NCI-H1105 treated with DMSO at 0.1 percent for 48 hours (cell line): ENCODE measurements at places on chromosomes 3 and 15.

- peak; percentile 20 for DNase-seq
These were observed 125.6 kb downstream of the ETFA start for GRCh38 chr15:76185716-76186115.

GRCh38 chr15:60737217-60737616 lies 258.3 kb upstream of the ICE2 start:
- DNase-seq, result no peak

GRCh38 chr3:35965908-35966307 lies 326.6 kb downstream of the ARPP21 start:
- DNase-seq, result peak; percentile 41

DNA sequence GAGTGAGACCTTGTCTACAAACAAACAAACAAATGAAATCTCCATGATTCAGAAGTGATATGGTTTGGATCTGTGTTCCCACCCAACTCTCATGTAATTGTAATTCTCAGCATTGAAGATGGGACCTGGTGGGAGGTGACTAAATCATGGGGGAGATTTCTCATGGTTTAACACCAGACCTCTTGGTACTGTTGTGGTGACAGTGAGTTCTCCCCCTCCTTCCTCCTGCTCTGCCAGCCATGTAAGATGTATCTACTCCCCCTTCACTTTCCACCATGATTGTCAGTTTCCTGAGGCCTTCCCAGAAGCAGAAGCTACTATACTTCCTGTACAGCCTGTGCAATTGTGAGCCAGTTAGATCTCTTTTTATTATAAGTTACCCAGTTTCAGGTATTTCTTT lies 438.4 kb upstream of the THBS1 start:
- DNase-seq, result no peak

- no peak for DNase-seq
These were observed 278.8 kb downstream of the FOXP1 start for GRCh38 chr3:71304684-71305083.

DNA sequence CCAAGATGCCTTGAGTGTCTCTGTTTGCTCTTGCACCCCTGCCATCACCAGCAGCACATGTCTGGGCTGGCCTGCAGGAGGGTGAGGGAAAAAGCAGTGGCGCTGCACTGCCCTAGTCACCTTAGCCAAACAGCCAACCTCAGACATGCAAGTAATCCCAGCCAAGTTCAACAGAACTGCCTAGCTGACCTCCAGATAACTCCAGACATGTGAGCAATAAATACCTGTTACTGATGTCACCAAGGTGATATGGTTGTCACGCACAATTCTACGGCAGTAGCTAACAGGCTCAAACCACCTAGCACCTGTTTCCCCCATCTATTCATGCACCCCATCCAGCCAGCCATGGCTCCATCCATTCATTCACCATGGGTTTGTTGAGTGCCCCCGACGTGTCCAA lies 99.9 kb downstream of the SRGAP3 start:
- DNase-seq, result no peak

DNA sequence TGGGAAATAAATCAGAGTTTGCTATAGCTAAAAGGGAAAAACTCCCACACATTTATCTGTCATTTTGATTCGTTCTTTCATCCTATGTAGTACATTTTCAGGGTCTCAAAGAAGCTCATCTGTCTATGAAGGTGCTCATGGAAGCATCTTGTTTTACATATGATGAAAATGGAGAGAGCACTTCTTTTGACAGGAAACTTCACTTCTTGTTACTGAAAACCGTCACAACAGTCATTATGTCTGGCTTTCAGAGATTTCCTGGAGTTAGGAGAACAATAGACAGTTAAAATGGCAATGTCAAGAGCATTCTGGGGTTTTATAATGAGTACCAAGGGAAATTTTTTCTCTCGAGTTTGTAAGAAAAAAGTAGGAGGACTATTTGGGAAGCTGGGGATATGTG lies 83.3 kb downstream of the TMEM108 start:
- DNase-seq, result no peak

DNA sequence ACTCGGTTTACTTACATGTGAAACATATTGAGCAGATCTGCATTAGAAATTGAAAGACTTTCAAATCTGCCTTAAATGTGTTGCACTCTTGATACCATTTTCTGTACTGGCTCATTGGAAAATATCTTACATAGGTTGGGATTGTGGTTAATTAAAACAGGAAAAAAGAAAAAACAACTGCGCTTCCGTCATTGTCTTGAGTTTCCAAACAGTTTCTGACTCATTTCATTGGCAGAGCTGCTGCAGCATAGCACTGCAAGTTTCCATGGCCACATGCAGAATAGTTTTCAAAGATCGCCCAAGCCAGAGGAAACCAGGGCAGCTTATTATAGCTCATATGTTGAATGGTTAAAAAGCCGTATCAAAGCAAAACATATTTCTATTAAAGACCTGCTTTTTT lies 446.6 kb upstream of the BCHE start:
- no peak for DNase-seq
